ENCODE measurements at places on chromosomes 16 and 17.

DNA sequence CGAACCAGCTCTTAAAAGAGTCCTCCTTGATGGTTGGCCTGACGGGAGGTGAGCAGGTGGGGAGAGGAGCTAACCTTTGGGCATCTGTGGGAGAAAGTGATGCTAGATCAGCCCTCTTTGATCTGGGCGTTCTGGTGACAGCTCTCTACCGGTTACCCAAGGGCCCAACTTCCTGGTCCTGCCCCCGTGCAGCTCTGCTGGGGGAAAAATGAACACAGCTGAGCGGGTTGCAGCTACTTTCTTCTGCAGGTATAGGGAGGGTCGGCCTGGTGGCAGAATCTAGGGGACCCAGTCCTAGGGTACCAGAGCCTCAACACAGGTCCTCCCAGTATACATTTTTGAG lies 2.9 kb downstream of the SHISA9 start:
- DNase-seq: no peak

- no peak for DNase-seq
Observed at GRCh38 chr17:14487068-14487467, 186.2 kb downstream of the HS3ST3B1 start.

- DNase-seq: no peak
Observed at GRCh38 chr17:48012151-48012520, 25.5 kb downstream of the COPZ2 start.

DNA sequence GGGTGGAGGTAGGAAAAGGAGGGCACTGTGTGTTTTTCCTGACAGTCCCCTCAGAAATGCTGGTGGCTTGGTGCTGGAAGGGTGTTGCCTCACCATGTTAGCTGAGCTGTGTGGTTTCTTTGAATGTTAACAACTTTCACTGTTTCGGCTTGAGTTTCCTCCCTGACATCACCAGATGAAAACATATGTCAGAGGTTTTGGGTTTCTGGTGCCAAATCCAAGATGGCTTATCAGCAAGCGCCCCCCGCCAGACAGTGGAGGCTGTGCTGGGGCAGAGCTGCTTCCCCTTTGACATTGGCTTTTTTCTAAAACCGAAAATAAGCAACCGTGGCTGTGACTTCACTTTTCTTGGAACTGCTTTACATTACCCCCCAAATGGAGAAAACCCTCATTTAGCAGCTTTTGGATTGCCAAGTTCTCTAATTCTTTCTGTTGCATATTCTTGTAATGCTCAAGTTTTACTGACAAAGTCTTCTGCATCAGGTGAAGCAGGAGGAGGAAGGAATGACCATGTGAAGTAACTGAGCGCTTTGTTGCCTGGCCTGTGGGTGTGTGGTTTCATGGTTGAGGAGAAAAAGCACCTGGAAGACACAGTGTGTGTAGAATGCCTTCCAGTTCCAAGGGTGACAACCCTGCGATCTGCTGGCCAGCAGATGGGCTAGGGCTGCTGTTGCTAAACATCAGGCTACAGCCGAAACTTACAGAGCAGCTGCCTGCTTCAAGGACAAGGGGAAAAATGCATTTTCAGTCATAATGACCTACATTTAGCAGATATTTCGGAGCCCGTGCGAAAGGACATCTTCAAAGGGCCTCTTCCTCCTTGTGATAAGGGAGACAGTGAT lies 9.7 kb downstream of the RMI2 start:
- no peak for DNase-seq

- DNase-seq: no peak
Observed at GRCh38 chr17:19268611-19269010, 31.4 kb downstream of the EPN2 start.

GRCh38 chr17:66629762-66630161 lies 205.2 kb upstream of the CACNG5 start:
- DNase-seq: no peak

DNA sequence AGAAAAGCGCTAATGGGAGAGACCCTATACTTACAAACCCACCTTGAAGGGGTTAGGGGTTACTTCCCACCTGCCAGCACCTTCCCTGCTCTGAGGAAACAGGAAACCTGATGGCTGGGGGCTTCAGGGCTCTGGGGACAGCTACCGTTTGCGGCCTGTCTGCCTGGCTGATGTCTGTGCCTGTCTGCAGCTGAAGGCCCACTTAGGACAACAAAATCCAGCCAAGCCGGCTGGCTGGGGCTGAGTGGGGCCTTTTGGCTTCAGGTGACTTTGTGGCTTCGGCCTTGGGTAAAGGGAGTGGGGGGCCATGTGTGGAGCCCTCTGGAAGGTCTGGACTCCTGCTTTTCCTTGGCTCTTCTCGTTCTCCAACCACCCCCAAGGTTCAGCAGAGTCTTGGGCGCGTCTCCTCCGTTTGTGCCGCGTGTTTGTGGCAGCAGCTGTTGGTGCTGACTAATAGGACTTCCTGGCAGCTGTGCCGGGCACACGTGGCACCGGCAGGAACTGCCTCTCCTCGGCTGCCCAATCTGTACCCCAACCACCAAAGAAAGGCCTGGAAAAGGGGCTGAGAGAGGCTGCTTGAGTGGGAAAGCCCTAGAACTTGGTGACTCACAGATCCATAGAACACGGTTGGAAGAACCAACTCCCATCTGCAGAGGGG lies 186.7 kb downstream of the MSI2 start:
- peak; percentile 40 for DNase-seq

DNA sequence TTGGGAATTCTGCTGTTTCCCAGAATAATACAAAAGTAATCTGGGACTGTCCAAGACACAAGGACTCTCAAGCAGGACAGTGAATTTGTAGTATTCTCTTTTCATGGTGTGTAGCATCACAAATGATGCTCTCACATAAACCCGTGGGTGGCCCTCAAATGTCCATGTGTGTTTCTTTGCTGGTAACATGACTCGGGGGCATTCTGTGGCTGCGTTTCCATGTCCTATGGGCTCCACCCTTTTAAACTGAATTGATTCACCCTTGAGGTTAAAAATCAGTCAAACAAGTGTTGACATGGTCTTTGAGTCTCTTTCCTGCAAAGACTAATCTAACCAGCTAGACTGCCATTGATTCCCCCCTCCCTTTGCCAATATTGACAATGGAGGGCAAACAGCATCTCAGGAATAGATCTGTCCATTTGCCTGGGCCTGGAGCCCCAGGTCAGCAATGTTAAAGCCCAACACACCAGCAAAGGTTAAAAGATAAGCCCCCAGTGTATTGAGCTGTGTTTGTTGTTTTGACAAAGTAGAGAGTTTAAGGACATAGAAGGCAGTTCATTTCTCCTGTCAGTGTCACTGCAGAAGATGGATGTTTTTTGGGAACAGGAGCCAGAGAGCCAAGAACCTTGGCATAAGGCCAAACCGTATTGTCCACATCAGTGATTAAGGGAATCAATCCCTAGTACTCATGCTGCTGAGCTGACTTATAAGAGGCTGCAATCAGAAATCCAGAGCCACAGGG lies 117.1 kb upstream of the COX10 start:
- no peak for DNase-seq

DNA sequence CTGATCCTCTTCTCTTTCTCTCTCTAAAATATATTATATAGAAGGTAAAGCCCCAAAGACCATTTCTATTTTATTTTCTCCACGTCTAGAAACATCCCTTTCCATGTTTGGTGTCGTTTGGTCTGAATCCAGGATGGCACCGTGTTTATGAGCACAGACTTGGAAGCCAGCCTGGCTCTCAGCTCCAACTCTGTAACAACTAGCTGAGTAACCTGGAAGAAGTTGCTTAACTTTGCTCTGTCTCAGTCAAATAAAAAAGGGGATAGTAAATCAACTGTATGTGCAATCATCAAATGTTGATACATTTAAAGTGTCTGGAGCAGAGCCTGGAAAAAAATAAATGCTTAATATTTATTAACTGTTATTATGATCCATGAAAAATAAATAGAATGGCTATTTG lies 249.8 kb upstream of the MAF start:
- DNase-seq: no peak

- DNase-seq: no peak
Observed at GRCh38 chr16:70378869-70379493, 32.3 kb downstream of the DDX19A start.

- peak; percentile 41 for DNase-seq
Observed at GRCh38 chr16:12917653-12918052, 16.3 kb downstream of the SHISA9 start.

DNA sequence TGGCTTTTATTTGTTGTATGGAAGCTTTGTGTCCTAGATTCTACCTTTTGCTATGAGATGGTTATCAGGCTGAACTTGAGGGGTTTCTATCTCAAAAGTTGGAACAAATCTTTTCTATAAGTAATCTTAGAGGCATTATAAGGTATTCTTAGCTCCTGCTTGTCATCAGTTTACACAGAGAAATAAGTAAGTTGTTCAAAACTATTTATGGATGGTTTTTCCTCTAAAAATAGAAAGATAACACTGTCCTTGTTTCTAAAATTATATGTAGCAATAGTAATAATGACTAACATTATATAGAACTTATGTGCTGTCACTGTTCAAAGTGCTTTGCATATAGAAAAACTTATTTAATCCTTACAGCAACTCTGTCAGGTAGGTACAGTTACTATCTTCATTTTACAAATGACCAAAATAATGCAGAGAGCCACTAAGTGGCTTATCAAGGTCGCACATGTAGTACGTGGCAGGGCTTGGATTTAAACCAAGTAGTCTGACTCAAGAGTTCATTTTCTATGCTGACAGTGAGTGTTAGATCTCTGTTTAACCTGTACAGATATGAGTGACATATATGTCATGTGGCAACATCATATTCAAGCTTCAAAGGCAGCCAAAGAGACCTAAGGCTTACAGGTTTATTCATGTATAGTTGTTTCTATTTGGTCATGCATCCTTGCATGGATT lies 59.0 kb downstream of the PHKB start:
- DNase-seq: no peak

DNA sequence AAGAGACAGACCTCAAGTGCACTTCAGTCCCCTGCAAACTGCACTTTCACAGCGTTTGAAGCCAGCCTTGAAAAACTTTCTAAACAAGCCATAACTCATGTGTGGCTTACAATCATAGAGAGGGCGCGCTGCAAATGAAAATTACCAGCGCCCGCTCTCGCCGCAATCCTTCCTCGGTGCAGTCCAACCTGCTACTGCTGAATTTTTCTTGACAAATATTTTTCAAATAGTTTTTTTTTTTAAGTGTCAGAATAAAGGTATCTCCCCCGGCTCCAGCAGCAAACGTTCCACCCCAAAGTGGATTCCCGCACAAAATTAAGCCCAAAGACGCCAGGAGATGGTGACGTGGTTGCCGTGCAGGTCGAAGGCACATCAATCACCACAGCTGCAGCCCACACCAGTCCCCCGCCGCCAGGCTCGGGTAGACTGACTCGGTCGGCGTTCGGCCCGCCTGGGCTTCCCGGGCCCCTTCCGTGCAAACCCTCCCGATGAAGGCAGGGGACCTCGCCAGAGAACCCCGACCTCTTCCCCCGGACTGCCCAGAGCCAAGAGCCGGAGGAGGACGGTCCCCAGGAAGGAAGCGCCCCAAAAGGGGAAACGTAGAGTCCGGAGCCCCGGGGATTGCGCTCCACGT lies 630 bp downstream of the GRB2 start:
- DNase-seq: peak; percentile 58

GRCh38 chr16:22188595-22189442 lies 17.3 kb upstream of the EEF2K start:
- DNase-seq: peak; percentile 75

GRCh38 chr17:69179227-69179952 lies 37.7 kb upstream of the ABCA6 start:
- DNase-seq: peak; percentile 6

- DNase-seq: no peak
Observed at GRCh38 chr16:8919089-8919933, 37.2 kb downstream of the LITAFD start.

DNA sequence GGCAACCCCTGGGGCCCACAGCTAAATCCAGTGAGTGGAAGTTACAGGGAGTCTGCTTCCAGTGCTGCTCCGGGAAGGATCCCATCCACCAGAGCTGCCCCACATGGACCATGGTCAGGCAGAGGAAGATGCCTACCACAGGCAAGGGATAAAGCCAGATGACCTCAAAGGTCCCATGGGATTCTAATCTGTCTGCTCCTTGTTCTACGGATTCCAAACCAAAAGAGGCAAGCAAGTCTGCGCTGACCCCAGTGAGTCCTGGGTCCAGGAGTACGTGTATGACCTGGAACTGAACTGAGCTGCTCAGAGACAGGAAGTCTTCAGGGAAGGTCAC lies 1.4 kb downstream of the CCL4L2 start:
- no peak for DNase-seq

DNA sequence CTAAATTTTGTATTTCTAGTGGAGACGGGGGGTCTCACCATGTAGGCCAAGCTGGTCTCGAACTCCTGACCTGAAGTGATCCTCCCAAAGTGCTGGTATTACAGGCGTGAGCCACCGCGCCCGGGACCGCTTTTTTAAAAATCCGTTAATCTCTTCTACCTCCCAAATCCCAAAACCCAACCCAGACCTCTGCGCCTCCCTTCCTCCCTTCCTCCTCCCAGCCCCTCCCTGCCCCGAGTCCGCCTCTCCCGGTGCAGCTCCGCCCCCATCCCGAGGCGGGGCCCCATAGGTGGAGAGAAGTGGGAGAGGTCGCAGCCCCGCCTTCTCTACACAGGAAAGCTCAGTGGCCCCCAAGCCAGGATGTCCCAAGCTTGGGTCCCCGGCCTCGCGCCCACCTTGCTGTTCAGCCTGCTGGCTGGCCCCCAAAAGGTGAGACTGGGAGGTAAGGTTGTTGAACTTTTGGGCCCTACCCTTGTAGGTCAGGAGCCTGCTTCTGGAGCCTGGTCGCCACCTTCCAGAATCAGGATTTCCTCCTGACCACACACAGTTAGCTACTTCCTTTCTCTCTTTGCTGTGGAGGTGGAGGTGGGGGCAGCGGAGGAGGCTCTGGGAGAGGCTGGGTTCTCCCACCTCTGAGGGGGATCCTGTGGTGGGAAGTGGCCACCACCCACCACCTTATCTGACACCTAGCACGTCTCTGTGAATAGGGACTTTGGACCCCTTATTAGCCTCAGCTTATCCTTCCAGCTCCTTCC lies at the start of gene TMEM92:
Gene TMEM92, plus strand, starts transcription at position 325 of the 755 bp plus-strand sequence. Its CDS starts 36 bp downstream, at position 361.
- peak; percentile 86 for DNase-seq

GRCh38 chr17:10311131-10311530 lies 61.7 kb downstream of the MYH13 start:
- no peak for DNase-seq

DNA sequence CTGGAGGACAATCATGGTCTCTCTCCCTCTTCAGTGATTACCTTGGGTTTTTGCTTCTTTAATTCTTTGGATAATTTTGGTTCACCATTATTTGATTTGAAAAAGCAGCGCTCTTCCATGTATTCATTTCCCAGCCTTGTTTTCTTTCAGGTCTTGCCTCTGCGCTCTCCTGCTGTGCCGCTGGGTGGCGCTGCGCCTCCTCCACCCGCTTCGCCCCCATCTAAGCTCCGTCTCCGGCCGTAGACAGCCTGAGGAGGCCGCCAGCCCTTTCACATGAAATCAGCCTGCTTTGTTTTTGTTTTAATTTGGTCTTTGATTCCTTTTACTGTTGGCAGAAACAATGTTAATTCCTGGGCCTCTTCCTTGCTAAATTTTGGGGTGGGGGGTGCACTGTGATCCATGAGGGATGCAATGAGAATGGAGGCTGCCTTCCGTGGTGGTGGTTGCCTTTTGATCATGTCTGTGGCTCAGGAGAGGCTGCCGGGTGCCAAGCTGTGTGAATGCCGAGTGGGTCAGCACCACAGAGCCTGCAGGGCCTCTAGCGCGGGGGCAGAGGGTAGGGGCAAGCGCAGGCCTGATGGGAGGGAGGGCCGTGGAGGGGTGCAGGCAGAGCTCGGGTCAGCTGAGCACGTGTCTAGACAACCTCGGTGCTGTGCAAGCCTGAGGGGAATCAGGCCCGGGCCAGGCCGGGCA lies 64.1 kb downstream of the PLD6 start:
- DNase-seq: peak; percentile 63
